Activated T-cell treated with anti-CD3 and anti-CD28 coated beads, Interleukin-2, amount 50 U/mL, for 48 hours (primary cell): ENCODE measurements at places on chromosomes 5 and 9.

GRCh38 chr5:77945874-77946273 lies 169.7 kb upstream of the TBCA start:
- no peak for DNase-seq

DNA sequence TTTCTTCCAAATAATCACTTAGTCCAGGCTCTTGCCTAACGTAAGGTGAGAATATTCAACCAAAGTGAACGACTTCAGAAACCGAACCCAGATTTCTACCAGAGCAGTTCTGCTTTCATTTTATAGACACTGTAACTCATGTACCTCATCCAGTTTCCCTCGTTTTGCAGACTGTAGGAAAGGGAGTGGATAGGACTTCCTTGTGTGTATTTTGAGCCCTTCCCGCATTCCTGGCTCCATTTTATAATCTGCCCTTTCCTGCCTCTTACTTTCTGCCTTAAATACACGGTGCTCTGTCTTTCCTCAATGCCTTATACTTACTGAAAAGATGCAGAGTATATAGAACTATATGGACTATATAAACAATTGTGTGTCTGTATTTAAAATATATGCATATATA lies 20.8 kb downstream of the MINAR2 start:
- no peak for DNase-seq

GRCh38 chr5:128462330-128462729 lies 75.7 kb downstream of the FBN2 start:
- no peak for DNase-seq

DNA sequence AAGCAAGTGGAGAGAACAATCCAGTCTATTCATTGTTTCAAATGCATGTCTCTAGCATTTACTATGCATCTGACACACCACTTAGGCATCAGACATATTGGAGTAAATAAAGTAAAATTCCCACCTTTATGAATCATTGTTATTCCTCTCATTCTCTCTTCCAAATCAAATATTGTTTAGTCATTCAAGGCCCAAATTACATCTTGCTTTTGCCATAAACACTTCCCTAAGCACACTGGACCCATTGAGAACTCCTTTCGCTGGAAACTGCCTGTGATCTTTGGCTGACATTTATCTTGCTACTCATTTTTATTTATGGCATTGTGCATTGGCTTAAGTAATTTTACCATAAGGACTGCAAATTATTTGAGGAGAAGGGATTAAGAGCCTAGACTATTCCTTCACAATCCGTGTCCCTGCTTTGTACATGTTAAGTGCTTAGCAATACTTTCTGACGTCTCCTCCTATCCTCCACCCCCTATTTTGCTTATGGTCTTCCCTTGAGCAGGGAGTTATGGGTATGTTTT lies 7.4 kb downstream of the C5orf46 start:
- no peak for DNase-seq

GRCh38 chr9:72476617-72477437 lies 44.6 kb upstream of the TMC1 start:
- DNase-seq, result peak; percentile 38

DNA sequence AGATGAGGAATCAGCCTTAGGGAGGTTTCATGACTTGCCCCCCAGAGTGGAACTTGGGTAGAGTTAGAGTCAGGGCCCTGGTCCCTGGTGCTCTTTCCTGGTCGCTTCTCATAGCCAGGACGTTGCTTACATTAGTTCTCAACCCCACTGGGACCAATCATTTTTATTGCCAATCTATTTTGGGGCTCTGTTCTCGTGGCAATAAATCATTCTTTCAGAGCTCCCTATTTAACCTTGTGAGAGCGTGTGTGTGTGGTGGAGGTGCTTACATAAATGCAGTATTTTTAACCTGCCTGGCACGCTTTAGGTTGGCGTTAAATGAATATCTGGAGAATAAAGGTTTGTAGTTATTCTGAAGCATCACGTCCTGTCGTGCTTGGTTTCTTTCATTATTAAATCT lies 4.1 kb downstream of the TRIO start:
- no peak for DNase-seq

- no peak for DNase-seq
Measured at GRCh38 chr5:93883459-93883858, 142.1 kb upstream of the POU5F2 start.

- no peak for DNase-seq
Measured at GRCh38 chr5:149839761-149840160, 104.8 kb downstream of the PDE6A start.

GRCh38 chr5:132666310-132667123 lies 7.3 kb upstream of the IL4 start:
- no peak for DNase-seq

- DNase-seq, result peak; percentile 78
Measured at GRCh38 chr5:181189962-181190710, 14.9 kb downstream of the TRIM7 start.

DNA sequence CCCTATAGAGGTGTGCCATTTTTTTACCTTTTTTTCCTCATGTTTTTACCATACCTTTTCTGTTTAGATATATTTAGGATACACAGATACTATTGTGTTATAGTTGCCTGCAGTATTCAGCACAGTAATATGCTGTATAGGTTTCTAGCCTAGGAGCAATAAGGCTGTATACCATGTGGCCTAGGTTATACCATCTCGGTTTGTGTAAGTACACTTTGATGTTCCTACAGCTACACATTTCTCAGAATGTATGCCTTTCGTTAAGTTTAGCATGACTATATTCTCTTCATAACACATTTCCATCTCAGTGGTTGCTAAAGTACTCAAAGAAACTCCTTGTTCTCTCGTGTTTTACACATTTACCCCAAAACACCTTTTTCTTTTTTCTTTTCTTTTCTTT lies 23.0 kb downstream of the UBE2D2 start:
- no peak for DNase-seq

DNA sequence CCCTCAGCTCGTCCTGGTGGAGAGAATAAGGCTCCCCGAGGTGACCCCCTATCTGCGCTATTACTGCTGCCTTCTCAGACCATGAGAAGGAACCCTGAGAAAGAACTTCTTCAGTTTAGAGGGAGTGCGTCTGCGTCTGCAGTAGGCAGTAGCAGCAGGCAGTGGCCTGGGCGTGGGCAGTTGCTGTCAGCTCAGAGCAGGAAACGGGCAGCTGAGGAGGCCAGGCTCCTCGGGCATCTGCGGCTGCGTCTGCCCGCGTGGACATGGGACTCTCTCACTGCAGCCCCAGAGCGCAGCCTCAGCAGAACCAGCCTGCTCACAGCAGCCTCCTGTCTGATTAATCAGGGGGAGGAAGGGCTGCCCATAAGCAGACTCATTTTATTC lies 49.8 kb upstream of the FCN1 start:
- no peak for DNase-seq

- no peak for DNase-seq
Measured at GRCh38 chr5:135998889-135999288, 29.9 kb upstream of the TGFBI start.

- peak; percentile 90 for DNase-seq
Measured at GRCh38 chr5:175478384-175479124, at the start of gene SFXN1. Gene SFXN1, plus strand, starts transcription at chr5:175478560. Its CDS starts 13,544 bp downstream, at chr5:175492104.

GRCh38 chr5:176550275-176550831 lies 1.2 kb downstream of the CDHR2 start:
- no peak for DNase-seq

GRCh38 chr9:90478821-90479220 lies 163.8 kb downstream of the DIRAS2 start:
- DNase-seq, result no peak

DNA sequence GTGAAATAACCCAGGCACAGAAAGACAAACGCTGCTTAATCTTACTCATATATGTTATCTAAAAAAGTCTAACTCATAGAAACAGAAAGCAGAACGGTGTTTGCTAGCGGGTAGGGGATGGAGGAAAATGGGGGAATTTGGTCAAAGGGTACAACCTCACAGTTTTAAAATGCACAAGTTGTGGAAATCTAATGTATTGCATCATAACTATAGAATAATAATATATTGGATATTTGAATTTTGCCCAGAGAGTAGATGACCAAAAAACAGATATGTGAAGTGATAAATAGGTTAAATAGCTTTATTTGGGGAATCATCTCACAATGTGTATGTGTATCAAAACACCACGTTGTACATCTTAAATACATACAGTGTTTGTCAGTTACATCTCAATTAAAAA lies 22.3 kb upstream of the OSMR start:
- no peak for DNase-seq

- DNase-seq, result peak; percentile 37
Measured at GRCh38 chr5:76180814-76181805, 97.9 kb downstream of the SV2C start.

DNA sequence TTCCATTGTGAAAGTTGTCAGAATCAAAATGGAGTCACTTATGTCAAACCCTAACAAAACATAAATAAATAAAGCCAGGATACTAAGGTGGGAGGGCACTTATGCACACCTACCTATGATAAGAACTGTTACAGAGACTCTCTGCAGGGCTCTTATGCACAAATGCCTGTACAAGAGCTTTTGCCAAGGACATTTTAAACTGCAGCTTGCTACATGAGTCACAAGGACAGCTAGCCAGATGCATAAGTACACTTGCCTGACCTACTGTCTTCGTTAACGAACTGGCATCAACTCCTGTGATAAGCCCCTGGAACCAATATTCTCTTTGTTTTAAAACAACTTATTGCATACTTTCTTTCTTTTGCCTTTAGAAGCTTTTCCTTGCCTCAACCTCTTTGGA lies 152.9 kb upstream of the SPEF2 start:
- no peak for DNase-seq

DNA sequence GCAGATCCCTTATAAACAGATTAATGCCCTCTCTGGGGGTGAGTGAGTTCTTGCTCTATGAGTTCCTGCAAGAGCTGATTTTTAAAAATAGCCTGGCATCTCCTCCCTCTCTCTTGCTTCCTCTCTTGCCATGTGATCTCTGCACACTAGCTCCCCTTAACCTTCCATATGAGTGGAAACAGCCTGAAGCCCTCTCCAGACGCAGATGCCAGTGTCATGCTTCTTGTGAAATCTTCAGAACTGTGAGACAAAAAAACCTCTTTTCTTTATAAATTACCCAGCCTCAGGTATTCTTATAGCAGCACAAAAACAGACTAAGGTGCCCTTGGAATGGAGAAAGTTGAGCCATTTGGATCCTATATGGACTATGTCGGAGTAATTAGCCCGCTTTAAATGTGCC lies 559.7 kb upstream of the CYLC2 start:
- DNase-seq, result no peak

DNA sequence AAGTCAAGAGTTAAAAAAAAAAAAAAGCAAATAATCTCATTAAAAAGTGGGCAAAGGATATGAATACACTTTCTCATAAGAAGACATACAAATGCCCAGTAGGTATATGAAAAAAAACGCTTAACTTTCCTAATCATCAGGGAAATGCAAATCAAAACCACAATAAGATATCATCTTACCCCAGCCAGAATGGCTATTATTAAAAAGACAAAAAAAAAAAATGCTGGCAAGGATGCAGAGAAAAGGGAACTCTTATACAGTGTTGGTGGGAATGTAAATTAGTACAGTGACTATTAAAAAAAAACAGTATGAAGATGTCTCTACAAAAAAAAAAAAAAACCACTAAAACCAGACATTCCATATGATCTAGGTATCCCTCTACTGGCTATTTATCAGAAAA lies 79.4 kb downstream of the LPAR1 start:
- no peak for DNase-seq

DNA sequence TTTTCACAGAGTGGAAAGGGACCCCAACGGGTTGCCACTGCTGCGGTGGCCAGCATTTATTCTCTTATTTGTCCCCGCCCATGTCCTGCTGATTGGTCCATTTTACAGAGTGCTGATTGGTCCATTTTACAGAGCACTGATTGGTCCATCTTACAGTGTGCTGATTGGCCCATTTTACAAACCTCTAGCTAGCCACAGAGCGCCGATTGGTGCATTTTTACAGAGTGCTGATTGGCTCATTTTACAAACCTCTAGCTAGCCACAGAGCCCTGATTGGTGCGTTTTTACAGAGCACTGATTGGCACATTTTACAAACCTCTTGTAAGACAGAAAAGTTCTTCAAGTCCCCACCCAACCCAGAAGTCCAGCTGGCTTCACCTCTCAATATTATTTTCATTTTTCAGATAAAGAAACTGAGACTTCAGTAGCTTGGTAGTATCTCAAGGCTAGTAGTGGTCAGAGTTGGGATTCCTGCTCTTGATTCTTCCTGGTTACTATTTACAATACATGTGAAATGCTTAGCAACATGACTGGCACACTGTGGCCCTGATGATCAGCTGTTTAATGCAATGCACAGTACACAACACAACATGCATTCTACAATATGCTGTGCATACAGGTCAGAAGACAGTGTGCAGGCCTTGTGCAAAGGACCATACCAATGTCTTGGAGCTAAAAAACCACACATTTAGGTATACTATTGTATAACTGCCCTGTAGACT lies 63.6 kb upstream of the BOD1 start:
- DNase-seq, result no peak

GRCh38 chr5:135272311-135272805 lies 126.7 kb downstream of the MACROH2A1 start:
- no peak for DNase-seq

DNA sequence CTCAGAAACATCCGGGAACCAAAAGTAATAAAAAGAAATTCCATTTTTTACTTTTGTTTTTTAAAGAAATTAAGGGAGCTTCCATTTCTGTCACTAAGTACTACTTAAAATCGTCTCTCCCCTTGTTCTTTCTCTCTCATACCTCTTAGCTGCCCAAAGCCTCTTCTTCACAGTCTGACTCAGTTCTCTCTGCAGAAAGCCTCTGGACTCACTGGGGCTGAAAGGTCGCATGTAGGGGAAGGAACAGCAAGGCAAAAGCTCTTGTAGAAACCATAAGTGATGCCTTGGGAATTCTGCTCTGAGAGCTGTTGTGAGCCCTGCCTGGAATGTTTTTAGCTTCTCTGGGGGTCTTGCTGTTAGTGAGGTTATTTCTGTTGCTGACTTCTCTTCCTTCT lies 100.8 kb upstream of the RANBP3L start:
- no peak for DNase-seq

- no peak for DNase-seq
Measured at GRCh38 chr9:72977670-72978069, 24.8 kb upstream of the ALDH1A1 start.

GRCh38 chr5:138910546-138911185 lies 35.5 kb upstream of the LRRTM2 start:
- no peak for DNase-seq

GRCh38 chr5:96187309-96188027 lies 225.8 kb upstream of the ELL2 start:
- DNase-seq, result no peak

- DNase-seq, result no peak
Measured at GRCh38 chr5:127957183-127957582, 126.4 kb upstream of the SLC12A2 start.

DNA sequence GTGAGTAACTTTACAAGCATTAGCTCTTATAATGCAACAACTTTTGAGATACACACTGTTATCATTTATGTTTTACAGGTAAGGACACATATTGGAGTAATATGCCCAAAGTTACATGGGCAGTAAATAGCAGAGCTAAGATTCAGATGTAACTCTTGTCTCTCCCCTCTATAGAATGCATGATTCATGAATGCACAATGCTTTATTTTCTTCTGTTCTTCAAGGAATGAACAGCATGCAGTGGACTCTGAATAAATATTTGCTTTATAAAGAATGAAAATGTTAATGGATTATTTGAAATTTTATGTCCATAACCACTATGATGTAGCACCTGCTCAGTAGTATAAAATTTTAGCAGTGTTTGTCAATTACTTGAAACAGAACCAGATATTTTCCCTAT lies 629.5 kb downstream of the KCTD16 start:
- no peak for DNase-seq
